ENCODE measurements at places on chromosomes 2 and 18.
A peak's percentile ranks its signal among the peaks of the same experiment; 100 is the strongest.

- no peak for DNase-seq
Observed at GRCh38 chr2:106562268-106563186, 75.4 kb downstream of the CD8B2 start.

DNA sequence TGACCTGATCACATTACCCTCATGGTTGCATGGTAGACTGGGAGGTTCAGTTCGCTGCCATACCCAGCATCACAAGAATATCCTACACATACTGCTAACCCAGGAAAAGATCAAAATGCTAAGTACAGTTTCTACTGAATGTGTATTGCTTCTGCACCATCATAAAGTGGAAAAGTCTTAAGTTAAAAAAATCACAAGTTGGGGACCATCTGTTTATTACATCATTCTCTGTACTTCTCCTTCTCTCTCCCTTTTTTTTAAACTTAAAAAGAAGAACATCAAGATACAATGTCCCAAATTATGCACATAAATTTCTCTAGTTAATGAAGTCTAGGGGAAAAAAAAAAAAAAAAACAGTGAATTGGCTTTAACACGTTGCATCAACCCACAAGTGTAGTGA lies 43.3 kb downstream of the NBAS start:
- no peak for DNase-seq

DNA sequence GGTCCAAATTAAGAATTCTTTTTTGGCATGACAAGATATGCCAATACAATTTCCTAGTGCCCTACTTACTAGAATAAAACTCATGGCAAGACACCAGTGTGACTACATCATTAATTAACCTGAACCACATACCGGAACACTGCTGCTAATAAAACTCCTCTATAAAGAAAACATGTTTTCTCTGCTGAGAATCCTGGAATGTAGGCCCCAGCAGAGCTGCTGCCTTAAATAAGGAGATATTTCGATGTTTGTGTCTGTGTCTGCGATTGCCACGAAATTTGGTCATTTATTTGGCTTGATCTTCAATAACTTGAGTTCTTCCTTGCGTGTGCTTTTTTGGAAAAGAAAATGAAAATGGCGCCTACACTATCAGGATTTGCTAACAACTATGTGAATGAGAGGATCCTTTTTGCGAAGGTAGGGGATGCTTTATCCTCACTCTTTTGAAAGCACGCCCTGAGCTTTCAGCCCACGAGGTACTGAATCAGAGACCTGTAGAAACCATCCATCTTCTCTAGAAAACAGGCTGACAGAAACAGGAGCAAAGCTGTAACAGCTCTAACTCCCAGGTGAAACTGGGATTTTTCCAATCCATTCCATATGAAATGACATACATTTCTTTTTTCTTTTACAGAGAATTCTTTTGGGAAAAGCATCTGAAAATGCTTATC lies 27.0 kb downstream of the KLF7 start:
- DNase-seq: no peak

DNA sequence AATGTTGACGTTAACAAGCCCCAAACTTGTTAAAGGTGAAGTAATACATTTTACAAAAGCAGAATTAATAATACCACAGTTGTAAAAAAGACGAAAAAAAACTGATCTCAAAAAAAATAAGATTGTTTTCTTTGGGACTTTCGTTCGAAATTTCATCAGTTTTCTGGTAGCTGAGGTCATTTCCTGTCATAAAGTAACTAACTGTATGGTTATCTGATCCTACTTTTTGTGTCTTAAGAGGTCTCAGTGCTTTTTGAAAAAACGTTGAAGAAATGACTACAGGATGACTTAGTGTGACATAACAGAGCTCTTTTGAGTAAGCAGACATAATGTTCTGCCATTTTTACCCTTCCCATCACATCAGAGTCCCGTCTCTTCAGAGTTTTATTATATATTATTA lies 79.3 kb downstream of the BIRC6 start:
- no peak for DNase-seq

GRCh38 chr2:16161085-16161565 lies 220.8 kb downstream of the MYCN start:
- no peak for DNase-seq

- no peak for DNase-seq
Observed at GRCh38 chr2:237896956-237897355, 37.5 kb downstream of the RAMP1 start.

DNA sequence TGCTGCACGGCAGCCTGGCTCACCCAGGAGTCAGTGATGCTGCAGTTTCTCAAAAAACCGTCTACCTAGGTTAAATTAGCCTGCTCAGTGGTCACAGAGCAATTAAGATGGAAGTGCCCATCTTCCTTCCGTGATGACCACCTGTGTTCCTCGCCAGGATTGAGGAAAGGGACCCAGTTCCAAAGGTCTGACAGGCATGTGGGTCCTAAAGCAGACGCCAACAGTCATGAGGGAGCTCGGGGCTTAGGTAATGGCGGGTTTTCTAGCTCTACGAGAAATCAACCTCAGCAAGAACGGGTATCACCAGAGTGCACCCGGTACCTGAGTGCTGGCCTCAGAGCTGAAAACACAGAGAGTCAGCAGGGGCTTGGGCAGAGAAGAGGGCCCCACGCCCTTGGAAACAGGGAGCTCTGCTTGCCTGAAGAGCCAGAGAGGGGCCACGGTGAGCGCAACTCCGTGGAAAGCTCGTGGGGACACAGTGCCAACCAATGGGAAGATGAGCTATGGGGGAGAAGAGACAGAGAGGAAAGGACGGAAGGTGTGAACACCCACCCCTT lies 34.3 kb upstream of the DNMT3A start:
- DNase-seq: no peak

GRCh38 chr2:213696442-213696841 lies 412.2 kb downstream of the SPAG16 start:
- DNase-seq: no peak

- DNase-seq: no peak
Observed at GRCh38 chr18:56884511-56884910, 233.4 kb downstream of the WDR7 start.

- DNase-seq: no peak
Observed at GRCh38 chr2:177641331-177641730, 248.8 kb downstream of the AGPS start.

DNA sequence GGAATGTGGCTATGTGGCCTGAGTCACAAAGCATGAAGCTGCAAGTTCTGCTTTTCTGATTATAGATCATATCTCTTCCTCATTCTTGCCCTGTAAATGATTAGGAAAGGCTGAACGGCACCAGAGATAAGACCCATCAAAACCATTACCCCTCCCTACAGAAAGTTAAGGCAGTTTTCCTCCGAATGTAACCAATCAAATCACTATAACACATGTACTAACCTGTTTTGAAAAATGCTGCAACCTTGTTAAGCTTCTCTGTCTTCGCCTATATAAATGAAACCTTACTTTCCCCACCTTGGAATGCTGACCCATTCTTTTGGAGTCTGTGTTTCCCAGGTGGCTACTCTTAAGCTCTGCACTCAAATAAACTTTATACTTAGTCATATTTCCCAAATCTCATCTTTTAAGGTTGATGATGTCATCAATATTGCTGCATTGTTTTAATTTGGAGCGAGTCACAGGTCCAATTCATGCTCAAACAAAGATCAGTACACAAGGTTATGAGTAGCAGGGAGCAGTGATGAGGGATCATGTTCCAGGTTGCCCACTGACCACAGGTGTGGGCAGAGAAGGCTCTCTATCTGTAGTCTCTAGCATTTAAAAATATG lies 662.3 kb downstream of the IRS1 start:
- peak; percentile 29 for DNase-seq

GRCh38 chr2:37322368-37322767 lies 2.3 kb downstream of the PRKD3 start:
- DNase-seq: peak; percentile 42

DNA sequence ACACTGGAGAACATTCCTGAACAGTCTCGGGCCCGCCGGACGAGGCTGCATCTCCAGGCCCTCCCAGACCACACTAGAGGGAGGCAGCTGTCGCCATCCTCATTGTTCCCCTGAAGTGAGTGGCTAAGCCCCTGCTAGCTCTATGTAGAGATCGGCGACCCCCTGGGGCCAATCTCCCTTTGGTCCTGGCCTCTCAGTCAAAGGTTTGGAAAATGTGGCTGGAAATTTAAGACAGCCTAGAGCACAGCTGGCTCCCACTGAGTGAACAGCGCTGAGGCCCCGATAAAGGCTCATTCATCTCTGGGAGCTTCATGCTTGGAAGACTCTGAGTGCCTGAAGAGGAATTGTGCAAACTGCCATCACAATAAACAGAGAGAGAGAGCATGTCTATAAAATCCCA lies 360.3 kb downstream of the CLIP4 start:
- no peak for DNase-seq

- no peak for DNase-seq
Observed at GRCh38 chr2:173734797-173735196, 230.4 kb downstream of the SP3 start.

DNA sequence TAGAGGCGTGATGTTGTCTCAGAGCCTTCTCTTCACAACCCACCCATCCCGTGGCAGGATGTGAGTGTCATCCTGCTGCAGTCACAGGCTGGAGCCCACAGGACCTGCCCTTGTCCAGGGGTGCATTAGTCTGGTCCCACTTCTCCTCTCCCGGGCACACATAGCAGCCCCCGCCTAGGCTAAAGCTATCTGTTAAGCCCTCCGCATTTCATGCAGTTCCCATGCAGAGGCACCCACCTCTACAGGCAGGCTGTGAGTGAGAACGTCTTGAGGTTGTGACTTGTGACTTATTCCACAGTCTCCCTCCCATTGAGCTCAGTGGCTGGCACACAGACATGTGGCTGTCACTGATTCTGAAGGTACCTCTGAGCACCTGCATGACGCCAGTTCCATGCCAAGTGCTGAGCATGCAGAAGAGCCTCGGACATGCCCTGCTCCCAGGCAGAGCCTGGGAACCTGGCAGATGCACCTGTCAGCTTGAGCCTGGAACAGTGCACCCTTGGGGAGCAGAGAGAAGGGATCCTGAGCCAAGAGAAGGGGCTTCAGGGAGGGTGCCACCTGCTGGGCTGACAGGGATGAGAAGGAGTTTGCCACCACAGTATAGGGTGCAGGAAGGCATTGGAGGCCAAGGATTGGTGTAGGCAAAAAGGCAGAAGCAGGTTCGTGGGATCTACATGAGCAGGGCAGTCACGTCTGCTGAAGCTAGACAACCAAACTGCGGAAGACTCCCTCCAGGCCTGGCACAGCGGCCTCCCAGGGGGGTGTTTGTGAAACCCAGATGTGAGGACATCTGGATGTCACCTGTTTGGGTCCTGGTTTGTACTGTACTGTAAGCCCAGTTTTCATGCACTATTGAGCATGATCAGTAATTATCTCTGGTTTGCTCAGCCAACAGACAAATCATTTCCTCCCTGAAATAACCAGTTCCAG lies 213.6 kb downstream of the GLI2 start:
- no peak for DNase-seq

DNA sequence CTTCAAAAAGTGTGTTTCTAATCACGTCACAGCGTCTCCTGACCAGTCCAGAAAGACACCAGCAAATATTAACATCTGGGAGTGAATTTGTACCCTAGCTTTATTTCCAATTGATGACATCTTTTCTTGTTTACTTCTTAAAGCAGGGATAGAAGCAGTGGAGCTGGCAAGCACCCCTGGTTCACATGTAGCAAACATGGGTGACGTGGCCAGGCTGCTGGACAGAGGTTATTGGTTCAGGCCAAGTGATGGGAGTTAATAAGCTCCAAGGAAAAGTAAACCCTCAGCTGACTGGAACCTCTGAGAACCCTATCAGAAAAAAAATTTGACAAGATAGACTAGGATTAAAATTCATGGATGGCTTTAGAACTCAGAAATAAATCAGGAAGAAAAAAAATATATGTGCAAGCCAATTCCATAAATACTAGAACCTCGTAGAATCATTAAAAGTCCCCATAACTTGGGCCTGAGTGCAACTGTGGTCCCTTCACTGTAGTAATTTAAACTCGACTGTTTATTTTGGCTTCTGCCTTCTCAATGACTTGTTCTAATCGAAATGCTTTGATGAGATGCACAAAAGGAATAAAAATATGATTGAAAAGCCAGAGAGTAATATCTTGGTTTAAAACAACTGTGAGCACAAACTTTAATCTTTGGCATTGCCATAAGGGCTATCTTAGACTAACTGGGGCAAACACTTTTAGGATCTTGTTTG lies 121.5 kb upstream of the CTAGE1 start:
- DNase-seq: no peak

GRCh38 chr2:56801770-56802169 lies 618.0 kb downstream of the CCDC85A start:
- no peak for DNase-seq

DNA sequence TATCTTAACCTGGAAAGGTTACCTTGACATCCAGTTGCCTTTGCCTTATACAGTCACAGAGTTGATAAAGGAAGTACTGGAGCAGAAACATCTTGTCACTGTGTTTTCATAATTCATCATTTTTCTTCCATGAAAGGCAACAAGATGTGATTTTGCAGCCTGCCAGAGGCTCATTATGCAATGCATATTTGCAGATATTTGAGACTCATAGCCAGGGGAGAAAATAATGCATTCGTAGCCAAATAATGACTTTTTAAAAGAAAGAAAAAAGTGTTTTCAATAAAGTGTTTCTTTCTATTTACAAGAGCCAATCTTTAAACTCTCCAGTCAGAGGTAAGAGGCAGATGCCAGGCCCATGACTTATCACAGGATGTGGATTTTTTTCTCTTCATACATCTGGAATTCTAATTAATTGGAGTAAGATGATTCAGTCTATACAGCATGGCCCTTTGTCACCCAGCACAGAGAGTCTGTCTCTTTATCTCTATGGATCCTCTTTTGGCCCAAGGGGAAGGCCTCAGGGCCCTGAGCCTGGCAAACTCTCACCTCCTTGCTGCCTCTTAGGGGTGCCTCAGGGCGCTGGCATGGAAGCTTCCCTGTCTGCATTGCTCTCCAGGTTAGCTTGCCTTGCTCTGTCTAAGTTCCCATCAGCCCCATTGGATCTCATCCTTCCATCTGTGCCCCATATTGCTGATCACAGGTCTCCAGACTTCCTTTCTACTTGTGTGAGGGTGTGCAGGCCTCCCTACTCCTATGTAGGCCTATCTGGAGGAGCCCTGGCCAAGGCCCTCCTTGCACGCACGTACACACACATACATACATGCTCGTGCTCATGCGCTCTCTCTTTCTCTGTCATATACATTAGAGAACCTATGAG lies 247.7 kb downstream of the TPGS2 start:
- peak; percentile 77 for DNase-seq

GRCh38 chr18:35331367-35332087 lies 12.7 kb downstream of the ZNF24 start:
- no peak for DNase-seq

All from astrocyte (in vitro differentiated cells and primary cell).